ENCODE measurements at places on chromosomes 12 and 14.

DNA sequence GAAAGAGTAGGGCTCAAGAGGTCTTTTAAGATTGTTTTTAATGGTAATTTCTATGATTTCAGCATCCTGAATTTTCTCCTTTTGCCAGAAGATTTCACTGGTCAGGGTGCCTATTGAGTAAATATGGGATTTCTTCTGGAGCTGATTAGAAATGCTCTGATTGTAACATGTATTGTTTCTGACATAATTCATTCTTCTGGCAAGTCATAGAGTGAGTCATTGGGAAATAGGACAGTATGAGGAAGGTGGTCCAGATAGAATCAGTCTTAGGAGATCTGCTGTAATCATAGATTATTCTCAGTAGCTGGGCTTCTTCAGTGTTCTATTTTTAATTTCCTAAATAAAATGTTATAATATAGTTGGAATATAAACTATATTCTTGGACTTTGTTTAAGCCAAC lies 182.0 kb upstream of the NAV3 start:
- DNase-seq = no peak

DNA sequence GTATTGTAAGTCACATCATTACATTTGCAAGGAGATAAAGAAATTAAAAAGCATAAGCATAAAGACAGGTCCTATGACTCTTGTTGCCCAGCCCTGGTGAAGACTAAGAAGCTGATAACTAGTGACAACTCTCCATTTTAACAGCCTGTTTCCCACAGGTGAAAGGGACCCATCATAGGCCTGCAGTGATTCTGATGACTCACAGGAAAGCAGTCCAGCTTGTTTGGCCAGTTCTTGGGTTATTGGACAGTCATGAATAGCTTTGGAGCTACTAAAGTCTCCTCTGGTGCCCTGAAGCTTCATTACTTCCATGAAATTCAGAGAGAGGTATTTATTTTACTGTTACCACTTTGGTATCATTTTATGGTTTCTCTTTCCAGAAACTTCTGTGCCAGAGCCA lies 55.5 kb upstream of the DYRK2 start:
- no peak for DNase-seq

DNA sequence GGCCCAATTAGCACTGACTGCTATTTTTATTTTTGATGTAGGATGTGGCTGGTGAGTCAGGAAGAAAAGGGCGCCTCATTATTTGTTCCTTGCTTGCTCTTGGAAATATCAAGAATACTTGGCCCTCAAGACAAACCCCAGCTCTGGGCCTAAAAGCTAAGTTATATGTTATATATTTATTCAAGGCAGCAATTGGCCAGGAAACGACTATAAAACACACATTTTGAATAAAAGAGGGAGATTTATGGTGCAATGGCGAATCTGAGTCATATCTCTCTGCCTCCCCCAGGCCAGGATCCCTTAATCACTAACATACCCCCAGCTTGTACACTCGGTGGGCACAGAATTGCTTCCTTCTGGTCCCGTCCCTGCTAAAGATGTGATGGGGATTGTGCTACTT lies 63.3 kb downstream of the TBX5 start:
- no peak for DNase-seq

DNA sequence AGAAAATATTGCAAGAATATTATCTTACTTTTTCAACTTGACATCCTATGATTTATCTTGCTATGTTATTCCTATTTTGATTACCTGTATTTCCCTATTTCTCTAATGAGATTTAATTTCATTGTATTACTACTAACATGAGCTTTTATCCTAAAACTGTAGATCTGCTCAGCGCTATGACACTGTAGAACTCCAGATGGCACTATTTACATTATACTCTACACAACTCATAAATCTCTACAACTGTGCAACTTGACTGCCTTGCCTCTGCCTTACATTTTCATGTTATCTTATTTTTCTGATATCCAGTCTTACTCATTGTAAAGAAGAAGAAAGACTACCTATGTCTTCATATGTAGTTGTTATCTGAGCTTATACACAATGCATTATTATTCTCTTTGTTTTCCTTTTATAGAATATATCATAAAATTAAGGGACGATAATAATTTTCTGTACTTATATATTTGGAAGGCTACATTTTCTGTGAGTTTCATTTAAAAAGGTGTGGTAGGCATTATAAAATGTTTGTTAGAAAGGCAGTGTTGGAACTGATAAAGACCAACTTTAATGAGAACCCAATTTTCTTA lies 24.1 kb downstream of the NUP37 start:
- no peak for DNase-seq

DNA sequence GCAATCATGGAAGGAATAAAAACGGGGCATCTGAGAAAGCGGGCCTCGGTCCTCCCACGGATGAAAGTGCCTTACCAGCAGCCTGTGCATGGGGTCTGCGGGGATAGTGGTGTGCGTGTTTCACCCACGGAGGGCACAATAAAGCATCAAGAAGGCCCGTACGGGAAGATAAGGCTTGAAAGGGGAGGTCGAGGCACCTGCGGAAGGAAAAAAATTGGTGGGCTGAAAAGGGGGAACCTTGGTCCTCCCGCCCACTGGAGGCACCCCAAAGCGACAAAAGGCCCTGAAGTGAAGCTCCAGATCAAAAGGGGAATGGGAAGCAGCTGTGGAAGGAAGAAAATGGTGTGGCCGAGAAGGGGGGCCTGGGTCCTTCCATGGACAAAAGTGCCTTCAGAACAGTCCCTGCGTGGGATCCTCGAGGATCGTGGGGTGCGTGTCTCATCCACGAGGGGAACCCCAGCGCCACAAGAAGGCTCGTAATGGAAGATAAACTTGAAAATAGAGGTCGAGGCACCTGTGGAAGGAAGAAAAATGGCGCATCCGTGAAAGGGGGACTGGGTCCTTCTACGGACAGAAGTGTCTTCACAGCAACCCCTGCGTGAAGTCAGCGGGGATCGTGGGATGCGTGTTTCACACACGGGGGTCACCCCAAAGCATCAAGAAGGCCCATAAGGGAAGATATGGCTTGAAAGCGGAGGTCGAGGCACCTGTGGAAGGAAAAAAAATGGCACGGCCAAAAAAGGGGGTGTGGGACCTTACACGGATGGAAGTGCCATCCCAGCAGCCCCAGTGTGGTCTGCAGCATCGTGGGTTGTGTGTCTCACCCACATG lies 276.9 kb downstream of the ALG10 start:
- DNase-seq = no peak

- DNase-seq = no peak
Observed at GRCh38 chr14:104102282-104102914, 16.9 kb downstream of the ASPG start.
